ENCODE measurements at places on chromosomes 6 and 20.

GRCh38 chr6:63245420-63245819, 34.2 kb downstream of the FKBP1C start:
- no peak for DNase-seq

- no peak for DNase-seq
Measured at GRCh38 chr6:153442096-153442495, 311.0 kb upstream of the RGS17 start.

DNA sequence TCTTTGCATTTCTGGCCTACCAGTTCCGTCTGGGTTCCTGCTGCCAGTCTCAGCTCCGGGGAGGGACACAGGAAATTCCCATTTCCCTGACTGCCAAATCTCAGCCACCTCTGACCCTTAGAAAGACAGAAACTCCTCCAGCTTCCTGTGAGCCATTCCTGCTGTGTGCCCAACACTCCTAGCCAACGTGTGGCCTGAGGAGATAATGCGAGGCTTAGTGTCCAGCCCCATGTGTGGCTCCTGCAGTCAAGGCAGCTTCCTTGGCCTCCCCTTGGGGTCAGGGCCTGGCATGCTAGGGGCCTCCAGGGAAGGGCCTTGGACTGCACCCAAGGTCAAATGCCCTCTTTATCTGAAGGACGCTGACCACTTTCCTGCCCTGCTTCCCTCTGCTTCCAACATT, 45.1 kb downstream of the MAFB start:
- DNase-seq, result no peak

GRCh38 chr6:112626468-112627082, 279.4 kb downstream of the RFPL4B start:
- no peak for DNase-seq

DNA sequence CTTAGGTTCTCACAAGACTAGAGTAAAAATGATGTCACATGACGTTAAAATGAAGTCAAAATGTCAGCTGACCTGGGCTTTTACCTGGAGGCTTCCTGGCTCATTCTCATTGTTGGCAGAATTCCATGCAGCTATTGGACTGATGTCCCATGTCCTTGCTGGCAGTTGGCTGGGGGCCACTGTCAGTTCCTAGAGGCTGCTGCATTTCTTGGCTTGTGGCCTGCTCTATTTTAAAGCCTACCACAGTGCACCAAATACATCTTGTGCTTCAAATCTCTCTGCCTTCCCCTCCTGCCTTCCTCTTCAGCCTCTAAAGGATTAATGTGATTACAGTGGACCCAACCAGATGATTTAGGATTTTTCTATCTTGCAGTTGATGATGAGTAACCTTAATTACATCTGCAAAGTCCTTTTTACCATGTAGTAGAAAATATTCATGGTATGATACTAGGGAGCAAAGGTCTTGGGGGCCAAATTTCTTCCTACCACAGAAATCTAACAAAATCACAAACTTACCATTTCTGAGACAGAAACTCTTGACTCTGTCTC, 81.9 kb downstream of the FIG4 start:
- DNase-seq, result no peak

DNA sequence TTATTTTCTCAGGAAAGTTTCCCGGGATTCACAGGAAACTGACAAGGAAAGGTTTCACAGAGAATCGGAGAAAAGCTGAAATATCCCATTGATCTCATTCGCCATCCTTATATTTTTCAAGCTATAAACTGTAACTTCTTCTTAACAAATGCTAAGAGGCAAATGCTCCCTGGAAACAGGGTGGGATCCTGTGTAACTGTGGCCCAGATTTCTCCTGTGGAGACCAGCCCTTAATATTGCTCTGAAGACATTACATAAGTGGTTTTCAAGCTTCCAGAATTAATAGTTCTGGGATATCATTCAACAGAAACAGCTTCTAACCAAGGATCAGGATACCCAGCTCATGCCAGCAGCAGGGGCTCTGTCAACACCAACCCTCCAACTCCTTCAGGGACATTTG, 69.2 kb downstream of the THBS2 start:
- DNase-seq, result no peak

- DNase-seq, result no peak
Measured at GRCh38 chr6:114740547-114740946, 397.7 kb upstream of the HS3ST5 start.
